Hematopoietic multipotent progenitor cell (in vitro differentiated cells): ENCODE measurements at places on chromosomes 5 and 9. TPM values are rescaled to one million over a fixed set of nuclear protein-coding genes. Genes with fewer than 3 reads are reported as not detected.
A peak's percentile ranks its signal among the peaks of the same experiment; 100 is the strongest.

DNA sequence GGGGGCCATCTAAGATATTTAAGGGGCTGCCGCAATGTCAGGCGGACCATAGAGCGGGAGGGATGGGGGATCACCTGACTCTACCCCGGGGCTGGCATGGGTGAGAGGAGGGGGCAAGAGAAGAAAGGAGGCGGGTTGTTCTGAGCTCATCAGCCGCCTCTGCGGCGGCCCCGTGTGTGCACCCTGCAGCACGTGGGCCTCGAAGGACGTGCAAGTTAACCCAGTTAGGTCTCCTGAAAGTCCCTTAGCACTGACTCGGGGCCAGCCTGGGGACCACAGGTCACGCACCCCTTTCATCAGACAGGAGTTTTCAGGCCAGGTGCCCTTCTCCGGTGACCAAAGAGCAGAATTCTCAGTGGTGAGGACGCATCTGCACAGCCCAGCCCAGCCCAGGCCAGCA, 58.0 kb downstream of the UBE2QL1 start:
- DNase-seq, result peak; percentile 31

Gene STKLD1
- 0.81 TPM for total RNA-seq

- no peak for DNase-seq
Observed at GRCh38 chr5:44605926-44606325, 202.8 kb upstream of the MRPS30 start.

Gene DDX4
- total RNA-seq, result not detected

- no peak for DNase-seq
Observed at GRCh38 chr9:31084350-31084749, 1300.1 kb upstream of the ACO1 start.

- peak; percentile 89 for DNase-seq
Observed at GRCh38 chr9:130981002-130981755, 27.8 kb upstream of the LAMC3 start.

- DNase-seq, result no peak
Observed at GRCh38 chr5:177361418-177362291, 3.9 kb downstream of the RGS14 start.

Gene MTAP
- 14.0 TPM for total RNA-seq
